IMR-90 (cell line): ENCODE measurements at places on chromosomes 3 and 15. TPM values are rescaled to one million over a fixed set of nuclear protein-coding genes. Genes with fewer than 3 reads are reported as not detected.
A peak's percentile ranks its signal among the peaks of the same experiment; 100 is the strongest.

DNA sequence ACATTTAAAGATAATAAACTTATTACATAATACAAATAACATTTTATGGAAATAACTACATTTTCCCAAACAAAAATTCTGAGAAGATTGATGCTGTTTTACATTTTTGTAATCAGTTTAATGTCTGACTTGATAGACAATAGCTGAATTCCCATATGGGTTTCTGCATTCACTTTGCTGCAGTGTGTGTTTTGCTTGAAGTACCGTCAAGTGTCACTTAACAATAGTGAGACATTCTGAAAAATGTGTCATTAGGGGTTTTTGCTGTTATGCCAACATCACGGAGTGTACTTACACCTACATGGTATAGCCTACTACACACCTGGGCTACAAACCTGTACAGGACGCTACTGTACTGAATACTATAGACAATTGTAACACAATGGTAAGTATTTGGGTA is 57.5 kb downstream of the USF3 start:
- DNase-seq, result no peak

DNA sequence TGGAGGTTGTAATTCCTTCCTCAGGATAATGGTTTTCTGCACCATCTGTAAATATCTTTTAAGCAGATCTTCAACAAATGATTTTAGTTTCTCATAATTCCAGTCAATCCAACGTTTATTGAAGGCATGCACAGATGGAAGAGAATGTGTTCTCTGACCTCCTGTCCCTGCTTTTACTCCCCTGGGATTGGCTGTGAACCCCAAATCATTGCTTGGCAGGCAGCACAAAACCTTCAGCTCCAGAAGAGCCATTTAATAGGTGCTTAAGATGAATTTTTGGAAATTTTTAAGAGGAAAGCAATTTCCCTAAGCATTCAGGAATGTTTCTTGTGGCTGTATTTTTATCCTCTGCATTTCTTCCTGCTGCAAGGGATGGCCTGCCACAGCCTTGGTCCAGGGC is 25.5 kb upstream of the THSD4 start:
- DNase-seq, result no peak

- DNase-seq, result peak; percentile 64
Observed at GRCh38 chr3:14725013-14725412, 50.1 kb downstream of the C3orf20 start.

- DNase-seq, result no peak
Observed at GRCh38 chr3:162647321-162647720, 1150.7 kb downstream of the OTOL1 start.

DNA sequence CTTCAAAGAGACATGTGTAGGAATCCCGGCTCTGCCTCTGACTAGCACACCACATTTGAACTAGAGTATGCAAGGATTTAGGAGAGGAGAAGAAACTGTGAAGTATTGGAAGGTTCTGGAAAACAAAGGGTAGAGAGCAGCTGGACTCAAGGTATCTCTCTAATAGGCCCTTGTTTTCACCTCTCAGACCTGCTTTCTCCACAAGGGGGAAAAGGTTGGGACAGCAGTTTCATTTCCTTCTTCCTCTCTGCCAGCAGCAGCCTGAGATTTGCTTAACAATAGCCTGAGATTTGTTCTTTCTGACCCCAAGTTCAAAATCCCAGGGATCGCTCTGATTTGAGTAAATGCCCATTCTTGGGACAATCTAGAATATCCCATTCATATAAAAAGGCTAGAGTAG is 430.6 kb upstream of the MCTP2 start:
- no peak for DNase-seq

DNA sequence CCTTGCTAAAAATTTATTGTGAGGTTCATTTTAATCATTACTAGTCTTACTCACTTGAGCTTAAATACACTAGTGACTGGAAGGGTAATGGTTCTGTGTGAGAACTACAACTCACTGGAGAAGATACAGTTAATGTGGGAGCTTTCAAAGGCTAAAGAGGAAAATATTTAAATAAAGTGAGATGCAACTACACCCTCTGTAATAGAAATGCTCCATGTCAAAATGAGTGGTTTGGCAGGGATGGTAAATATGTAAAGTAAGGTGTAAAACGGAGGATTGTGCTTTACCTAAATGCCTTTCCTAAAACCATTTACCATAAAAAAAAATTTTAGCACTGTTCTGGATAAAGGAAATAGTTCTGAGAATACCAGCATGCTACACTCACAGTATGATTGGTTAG is 15.3 kb downstream of the LRRC57 start:
- DNase-seq, result no peak

DNA sequence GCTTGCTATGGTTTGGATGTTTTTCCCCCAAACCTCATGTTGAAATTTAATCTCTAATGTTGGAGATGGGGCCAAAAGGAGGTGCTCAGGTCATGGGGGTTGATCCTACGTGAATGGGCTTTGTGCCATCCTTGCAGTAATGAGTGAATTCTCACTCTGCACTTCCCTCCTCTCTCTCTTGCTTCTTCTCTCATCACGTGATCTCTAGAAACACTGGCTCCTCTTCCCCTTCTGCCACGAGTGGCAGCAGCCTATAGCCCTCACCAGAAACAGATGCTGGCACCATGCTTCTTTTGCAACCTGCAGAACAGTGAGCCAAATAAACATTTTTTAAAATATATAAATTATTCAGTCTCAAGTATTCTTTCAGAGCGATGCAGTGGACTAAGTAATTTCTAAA is 13.3 kb upstream of the PLSCR1 start:
- DNase-seq, result no peak

DNA sequence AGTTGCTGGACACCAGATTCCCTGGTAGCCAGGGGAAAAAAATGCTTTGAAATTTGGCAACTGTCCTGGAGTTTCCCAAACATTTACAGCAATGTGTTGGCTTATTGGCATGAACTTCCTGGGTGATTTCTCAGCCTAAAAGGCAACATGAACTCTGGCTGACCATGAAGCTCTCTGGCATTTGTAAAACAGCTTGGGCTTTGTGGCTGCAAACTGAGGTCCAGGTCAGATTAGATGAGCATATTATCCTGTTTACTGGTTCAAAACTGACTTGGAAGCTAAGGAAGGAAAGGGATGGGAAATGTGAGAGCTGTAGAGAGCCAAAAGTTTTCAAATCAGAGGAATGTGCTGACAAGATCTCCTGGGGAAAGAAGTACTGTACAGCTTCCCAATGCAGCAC is 139.0 kb downstream of the P3H2 start:
- DNase-seq, result peak; percentile 89

DNA sequence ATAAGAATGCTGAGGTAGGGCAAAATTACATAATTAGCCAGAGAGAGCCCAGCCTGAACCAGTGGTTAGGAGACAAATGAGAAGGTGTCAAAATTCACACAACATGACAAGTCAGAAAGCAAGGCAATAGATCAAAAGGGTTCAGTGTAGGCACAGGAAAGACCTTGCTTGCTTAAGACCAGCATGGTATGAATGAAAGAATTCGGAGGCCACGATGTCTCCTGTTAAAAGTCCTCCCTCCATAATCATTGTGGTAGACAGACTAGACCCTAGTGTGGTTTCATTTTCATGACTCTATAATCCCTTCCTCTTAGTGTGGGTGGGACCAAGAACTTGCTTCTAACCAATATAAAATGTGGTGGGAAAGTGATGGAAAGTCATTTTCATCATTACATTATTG is 98.7 kb upstream of the ANKRD28 start:
- no peak for DNase-seq

DNA sequence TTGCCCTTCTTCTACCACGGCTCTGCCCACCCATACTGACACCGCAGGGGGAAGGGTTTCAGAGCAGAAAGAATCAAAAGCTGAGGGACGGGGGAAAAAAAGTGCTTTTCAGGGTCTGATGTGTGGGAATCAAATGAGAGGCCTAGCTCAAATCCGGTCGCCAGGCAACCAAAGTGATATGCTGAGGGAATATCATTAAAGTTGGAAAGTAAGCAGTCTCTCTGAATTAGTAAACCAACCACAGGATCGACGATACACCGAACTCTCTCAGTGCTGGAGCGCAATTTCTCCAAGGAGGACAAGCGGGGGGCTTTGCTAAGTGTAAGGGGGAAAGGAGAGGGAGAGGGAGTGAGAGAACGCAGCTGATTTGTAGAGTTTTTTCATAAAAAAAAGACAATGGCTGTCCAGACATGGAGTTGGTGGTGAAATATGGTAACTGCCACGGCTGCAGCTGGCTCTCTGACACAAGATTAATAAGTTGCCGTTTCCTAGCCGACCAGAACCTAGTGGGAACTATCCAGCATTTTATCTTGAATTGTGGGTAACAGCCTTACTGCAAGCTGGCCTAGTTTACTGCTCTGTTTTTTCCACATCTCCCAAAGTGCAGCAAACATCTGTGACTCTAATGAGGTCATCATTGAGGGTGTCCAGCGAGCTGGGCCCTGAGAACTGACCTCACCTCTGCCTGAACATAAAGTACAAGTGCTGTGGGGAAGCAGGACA is 530.2 kb downstream of the SOX2 start:
- no peak for DNase-seq

GRCh38 chr3:75978686-75979085 is 193.3 kb upstream of the ZNF717 start:
- peak; percentile 50 for DNase-seq

DNA sequence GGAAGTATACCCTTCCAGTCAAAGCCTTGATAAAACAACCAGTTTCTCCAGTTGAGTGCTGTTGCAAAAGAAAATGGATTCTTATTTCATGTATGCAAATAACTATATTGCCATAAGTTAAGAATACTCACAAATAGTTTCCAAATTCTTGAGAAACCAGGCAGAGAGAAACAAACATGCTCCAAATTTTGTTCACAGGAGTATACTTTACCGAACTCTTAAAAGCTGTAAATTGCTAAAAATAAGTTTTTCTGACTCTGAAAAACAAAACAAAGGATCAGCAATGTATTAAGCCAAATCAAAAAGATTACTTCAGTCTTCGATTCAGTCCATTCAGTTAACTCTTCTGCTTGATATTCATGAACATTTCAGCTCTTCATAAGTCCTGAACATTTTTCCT is 646.5 kb downstream of the MCTP2 start:
- DNase-seq, result no peak

DNA sequence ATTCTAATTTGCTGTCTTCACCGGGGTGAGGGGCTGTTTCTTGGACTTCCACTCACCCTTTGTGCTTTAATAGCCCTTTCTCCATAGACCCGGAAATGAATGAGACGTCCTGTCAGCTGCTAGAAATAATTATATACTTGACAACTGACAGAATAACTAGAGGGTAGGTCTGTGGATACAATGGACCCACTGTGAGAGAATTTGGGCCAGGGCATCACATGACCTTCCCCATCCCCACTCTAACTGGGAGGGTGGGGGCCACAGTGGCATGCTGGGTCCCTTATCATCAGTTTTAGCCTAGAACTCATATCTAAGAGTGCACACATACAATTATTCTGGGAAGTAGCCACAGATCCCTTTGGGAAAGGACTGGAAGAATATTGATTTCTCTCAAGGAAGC is 25.9 kb upstream of the MINAR1 start:
- no peak for DNase-seq

GRCh38 chr3:41118461-41119390 is 80.6 kb upstream of the CTNNB1 start:
- no peak for DNase-seq

GRCh38 chr3:181403876-181404660 is 307.7 kb upstream of the SOX2 start:
- DNase-seq, result no peak

DNA sequence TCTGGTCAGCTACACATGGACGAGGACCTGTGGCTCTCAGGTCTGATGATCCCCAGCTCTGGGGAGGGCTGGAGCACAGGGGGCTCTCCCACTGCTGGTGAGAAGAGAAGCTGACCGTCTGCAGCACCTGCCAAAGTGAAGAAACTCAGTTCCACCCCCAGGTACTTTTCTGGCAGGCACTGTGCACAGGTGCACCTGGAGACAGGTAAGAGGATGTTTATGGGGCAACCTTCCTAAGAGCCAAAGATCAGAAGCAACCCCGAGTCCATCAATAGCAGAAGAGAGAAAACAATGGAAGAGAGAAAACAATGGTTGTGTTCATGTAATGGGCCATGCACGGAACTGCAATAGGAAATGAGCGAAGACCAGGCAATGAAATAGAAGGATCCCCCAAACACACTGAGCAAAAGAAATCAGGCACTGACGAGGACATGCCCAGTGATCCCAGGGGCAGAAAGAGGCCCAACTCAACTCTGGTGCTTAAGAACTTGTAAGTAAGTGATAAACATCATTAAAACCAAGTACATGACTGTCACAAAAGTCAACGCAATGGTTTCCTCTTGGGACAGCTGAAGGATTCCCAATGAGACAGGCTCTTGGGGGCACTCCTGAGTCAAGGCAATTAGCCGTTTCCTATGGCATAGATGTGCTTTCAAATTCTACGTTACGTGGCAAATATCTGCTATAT is 95.0 kb upstream of the ALDH1A3 start:
- no peak for DNase-seq

- no peak for DNase-seq
Observed at GRCh38 chr15:43135351-43135750, 2.0 kb downstream of the TMEM62 start.

DNA sequence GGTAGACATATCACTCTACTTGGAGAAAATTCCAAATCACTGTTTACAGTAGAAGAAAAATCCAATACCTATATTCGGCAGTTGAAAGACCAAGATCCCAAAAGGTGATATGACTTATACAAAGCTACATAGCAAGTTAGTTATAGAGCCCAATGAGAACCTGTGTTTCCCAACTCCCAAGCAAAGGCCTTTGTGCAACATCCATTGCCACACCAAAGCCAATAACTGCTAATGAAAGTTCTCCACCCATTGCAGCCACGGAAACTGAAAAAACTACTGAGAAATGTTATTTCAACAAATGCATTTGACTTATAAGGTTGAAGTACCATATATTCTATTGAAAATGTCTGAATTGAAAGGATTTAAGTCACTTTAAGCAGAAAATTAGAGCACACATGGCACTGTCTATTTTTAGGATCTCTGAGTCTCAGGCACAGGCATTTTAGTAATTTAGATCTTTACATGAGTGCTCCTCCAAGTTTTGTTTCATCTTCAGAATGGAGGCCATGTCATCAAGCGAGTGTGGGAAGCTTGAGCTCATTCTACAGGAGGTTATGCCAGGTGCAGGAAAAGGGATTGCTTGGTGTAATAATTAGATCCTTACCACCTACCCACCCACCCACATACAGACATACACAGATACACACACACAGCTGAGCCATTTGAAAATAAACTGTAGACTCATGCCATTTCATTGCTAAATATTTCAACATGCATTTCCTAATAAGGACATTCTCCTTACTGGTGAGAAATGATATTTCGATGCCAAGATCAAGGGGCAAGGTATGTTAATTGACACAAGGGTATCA is 19.7 kb upstream of the ANO10 start:
- peak; percentile 73 for DNase-seq

DNA sequence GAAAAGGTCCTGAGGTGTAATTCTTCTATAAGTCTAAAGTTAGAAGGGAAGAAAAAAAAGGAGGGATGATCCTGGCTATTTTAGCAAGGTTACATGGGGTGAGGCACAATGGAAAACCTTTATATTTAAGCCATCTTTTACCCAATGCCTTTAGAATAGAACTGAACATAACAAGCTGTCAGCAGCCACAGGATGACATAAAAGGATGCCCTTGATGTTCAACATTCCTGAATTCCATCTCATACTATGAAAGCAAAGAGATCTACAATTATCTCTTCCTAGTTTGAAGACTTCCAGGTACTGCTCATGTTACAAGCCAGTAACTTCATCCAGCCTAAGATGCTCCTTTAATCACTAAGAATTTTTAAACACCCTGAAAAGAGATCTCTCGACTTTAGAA is 26.9 kb downstream of the NEK10 start:
- no peak for DNase-seq

Gene SCN5A
- 1.7 and 2.0 TPM in 2 replicates for total RNA-seq

Gene MEX3B
- total RNA-seq, result 3.6 and 6.7 TPM in 2 replicates

Gene PGBD4
- total RNA-seq, result 1.3 and 1.9 TPM in 2 replicates

Gene C3orf52
- 12.5 and 16.1 TPM in 2 replicates for total RNA-seq

Gene RPS27L
- total RNA-seq, result 53.1 and 64.7 TPM in 2 replicates

Gene WWTR1
- 30.3 and 38.9 TPM in 2 replicates for total RNA-seq

Gene DENND6A
- 9.0 and 10.3 TPM in 2 replicates for total RNA-seq
